Naive thymus-derived CD8-positive, alpha-beta T cell (primary cell): ENCODE measurements at places on chromosomes 12 and 14.

DNA sequence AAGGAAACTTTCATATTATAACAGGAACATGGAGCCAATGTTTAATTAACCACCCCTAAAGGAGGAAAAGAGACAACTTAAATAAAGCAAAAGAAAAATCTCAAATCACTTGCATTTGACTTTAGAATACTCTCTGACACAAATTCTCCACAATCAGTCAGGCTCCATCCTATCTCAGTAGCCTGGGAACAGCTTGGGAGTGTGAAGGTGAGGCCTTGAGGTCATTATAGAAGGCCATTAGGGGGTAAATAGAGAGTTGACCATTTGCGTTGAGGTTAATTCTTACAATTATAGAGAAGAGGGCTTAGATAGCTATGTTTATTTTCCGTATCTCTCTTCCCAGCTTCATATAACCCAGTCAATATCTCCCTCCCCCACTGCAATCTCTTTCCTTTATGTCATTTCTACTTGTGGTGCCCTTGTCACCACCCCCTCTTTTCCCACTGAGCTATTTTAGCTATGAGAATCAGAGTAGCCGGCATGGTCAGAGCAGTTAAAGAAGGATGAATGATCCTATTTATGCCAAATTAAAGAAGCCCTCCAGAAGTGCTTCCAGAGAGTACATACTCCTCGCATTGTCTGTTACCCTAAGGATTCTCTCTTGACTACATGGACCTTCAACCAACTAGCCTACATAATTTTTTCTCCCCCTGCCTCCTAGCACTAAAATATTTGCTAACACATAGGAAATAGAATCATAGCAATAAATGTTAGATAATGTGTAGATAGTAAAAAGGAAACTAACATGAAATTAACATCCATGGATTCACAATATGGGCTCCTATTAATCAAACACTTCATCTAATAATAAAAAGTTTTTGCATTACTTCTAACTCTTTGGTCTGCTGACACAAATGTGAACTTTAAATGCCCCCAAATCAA is 135.2 kb upstream of the KRR1 start:
- no peak overlapping the region for H3K4me3 ChIP-seq
- no peak overlapping the region for H3K27ac ChIP-seq
- H3K4me1 ChIP-seq, result no peaks in the 10 kb centered on the region
- peaks cover 5% of the 10 kb centered on the region for H3K27me3 ChIP-seq

DNA sequence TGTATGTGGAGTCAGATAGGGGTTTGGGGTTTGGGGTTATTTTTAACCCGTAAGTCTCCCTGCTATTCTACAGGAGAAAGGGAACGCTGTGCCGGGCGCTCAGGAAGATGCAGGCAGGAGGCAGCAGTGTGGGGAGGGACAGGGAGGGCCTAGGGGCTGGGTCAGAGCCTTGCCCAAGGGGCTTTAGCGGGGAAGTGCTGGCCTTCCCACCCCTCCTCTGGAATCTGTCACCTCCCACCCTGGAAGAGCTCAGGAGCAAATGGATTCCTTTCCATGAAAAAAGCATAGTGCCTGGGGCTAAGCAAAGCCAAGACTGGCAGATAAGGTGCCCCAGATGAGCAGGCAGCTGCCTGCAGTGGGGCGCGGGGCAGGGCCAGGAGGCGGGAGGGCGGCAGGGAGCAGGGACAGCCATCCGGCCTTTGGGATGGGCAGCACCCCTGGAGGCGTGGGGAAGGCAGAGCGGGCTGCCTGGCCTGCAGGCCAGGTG is 7.3 kb upstream of the INF2 start:
- H3K4me3 ChIP-seq, result no peak overlapping the region
- H3K27me3 ChIP-seq, result no peaks in the 10 kb centered on the region
- no peak for DNase-seq
- no peak overlapping the region for H3K27ac ChIP-seq

GRCh38 chr14:87526731-87527130 is 466.3 kb downstream of the GALC start:
- no peaks in the 10 kb centered on the region for H3K36me3 ChIP-seq
- no peak overlapping the region for H3K4me3 ChIP-seq
- peaks cover 7% of the 10 kb centered on the region for H3K27me3 ChIP-seq
- H3K27ac ChIP-seq, result no peak overlapping the region
- no peak for DNase-seq
- H3K4me1 ChIP-seq, result no peaks in the 10 kb centered on the region

DNA sequence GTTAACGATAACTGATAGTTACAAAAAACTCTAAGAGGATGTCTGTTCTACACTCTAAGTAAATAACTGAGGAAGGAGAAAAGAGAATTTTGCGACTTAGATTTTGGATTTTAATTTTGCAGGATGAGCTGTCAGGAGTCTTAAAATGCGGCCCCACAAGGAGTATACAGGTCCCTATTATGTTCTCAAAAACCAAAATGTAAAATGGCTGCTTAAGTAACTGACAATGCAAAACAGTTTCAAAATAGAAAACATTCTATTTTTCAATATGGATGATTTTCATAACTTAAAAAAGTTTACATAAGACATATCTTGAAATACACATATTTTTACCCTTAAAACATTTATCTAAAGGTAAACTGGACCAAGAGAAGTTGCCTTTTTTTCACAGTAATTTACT is 2.6 kb downstream of the CD69 start:
- peak overlapping the region; percentile 98 for H3K4me3 ChIP-seq
- H3K4me1 ChIP-seq, result peaks cover 49% of the 10 kb centered on the region
- peaks cover 21% of the 10 kb centered on the region for H3K36me3 ChIP-seq
- no peaks in the 10 kb centered on the region for H3K27me3 ChIP-seq

- H3K4me1 ChIP-seq, result peaks cover 12% of the 10 kb centered on the region
- no peak overlapping the region for H3K27ac ChIP-seq
- H3K4me3 ChIP-seq, result no peak overlapping the region
- no peaks in the 10 kb centered on the region for H3K27me3 ChIP-seq
- H3K36me3 ChIP-seq, result peaks cover 2% of the 10 kb centered on the region
These were observed 14.1 kb downstream of the AKT1 start for GRCh38 chr14:104781271-104782077.

- DNase-seq, result no peak
- peak overlapping the region; percentile 57 for H3K4me3 ChIP-seq
- H3K27ac ChIP-seq, result peak overlapping the region; percentile 89
- peaks cover 38% of the 10 kb centered on the region for H3K4me1 ChIP-seq
- peaks cover 21% of the 10 kb centered on the region for H3K36me3 ChIP-seq
These were observed 29.8 kb downstream of the NCOR2 start for GRCh38 chr12:124537525-124538193.

GRCh38 chr12:52942901-52943181 is 6.1 kb upstream of the KRT18 start:
- DNase-seq, result no peak
- H3K4me1 ChIP-seq, result no peaks in the 10 kb centered on the region
- H3K27ac ChIP-seq, result no peak overlapping the region

DNA sequence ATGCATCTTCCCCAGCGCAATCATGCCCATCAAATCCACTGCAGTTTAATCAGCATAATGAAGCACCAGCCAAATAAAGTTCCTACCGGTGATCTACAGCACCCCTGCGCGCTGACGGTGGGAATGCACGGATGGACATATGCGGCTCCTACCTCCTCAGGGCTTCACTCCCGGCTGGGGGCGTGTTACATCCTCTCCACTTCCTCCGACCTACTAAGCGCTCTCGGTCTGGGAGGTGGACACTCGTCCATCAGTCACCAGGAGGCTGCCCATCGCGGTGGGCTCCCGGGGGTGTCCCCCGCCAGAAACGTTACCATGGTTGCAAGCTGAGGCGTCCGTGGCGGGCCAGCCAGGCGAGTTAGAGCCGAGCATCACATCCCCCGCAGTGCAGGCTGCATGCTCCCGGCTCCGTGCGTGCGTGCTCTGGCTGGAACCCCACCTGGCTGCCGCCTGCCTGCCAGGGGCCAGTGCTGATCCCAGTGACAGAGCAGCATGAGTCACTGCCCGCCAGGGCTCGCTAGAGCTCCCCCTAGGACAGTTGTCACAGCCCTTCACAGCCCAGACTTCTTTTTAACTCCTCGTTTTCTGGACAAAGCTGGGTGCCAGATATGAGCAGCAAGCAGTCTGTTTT is 73.0 kb downstream of the CIT start:
- no peak overlapping the region for H3K27ac ChIP-seq
- H3K4me3 ChIP-seq, result no peak overlapping the region
- no peaks in the 10 kb centered on the region for H3K4me1 ChIP-seq
- DNase-seq, result no peak

DNA sequence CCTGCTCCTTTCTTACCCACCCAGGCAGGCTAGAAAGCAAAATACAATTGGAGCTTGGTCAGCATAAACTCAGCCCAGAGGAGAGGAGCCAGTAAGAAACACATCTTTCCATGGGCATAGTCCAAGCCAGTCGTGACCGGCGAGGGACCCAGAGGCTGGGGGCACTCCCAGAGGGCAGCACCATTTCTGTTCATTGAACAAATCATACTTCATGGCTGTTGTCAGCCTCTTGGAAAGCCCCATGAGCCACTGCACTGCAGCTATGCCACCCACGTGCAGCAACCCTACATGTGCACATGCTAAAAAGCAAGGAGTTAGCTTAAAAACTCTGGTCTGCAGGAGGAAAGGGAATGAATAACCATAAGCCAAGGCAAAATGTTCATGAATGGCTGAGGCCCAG is 90.0 kb upstream of the CDKN3 start:
- DNase-seq, result no peak
- no peak overlapping the region for H3K27ac ChIP-seq
- no peaks in the 10 kb centered on the region for H3K4me1 ChIP-seq
- H3K27me3 ChIP-seq, result peaks cover 3% of the 10 kb centered on the region

- H3K4me3 ChIP-seq, result no peak overlapping the region
- no peaks in the 10 kb centered on the region for H3K4me1 ChIP-seq
- H3K36me3 ChIP-seq, result no peaks in the 10 kb centered on the region
- no peaks in the 10 kb centered on the region for H3K27me3 ChIP-seq
These were observed 732.4 kb downstream of the AACS start for GRCh38 chr12:125797421-125798175.

DNA sequence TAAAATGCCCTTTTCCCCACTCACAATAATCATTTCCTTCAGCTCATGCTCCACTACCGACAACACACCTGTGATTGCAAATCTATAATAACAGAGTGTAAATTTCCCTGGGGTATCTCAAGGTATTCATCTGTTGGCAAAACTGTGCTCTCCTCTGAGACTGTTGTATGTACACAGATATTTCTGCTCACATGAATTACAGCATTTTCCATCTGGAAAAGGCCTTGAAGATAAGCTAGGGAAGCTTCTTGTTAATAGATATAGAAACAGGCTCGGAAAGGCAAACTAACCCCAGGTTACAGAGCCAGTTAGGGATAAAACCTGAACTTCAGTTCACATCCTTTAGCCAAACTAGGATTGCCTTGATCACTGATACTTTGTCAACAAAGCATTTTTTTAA is 210.4 kb upstream of the KRR1 start:
- H3K27me3 ChIP-seq, result no peaks in the 10 kb centered on the region
- H3K4me1 ChIP-seq, result peaks cover 18% of the 10 kb centered on the region
- DNase-seq, result no peak

- no peak overlapping the region for H3K4me3 ChIP-seq
- H3K27me3 ChIP-seq, result no peaks in the 10 kb centered on the region
- peaks cover 7% of the 10 kb centered on the region for H3K4me1 ChIP-seq
- H3K27ac ChIP-seq, result no peak overlapping the region
These were observed 71.9 kb upstream of the POC1B start for GRCh38 chr12:89597770-89598169.

- H3K4me3 ChIP-seq, result no peak overlapping the region
- peaks cover 1% of the 10 kb centered on the region for H3K27me3 ChIP-seq
- H3K4me1 ChIP-seq, result peaks cover 4% of the 10 kb centered on the region
These were observed 55.9 kb downstream of the FERMT2 start for GRCh38 chr14:52895000-52895399.

DNA sequence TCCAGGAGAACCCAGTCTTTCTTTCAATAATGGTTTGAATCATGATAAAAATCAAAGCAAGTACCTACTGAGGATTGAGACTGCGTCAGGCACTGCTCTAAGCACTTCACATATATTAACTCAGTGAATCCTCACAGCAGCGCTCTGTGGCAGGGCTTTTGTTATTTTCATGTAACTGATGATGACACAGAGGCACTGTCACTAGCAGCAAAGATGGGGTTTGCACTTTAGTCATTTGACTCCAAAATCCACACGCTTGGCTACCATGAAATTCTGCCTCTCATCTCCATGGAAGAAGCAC is 98.8 kb upstream of the GSC start:
- peaks cover 56% of the 10 kb centered on the region for H3K27me3 ChIP-seq
- H3K27ac ChIP-seq, result no peak overlapping the region
- no peaks in the 10 kb centered on the region for H3K36me3 ChIP-seq
- DNase-seq, result no peak
- no peaks in the 10 kb centered on the region for H3K4me1 ChIP-seq
- no peak overlapping the region for H3K4me3 ChIP-seq

GRCh38 chr12:51932218-51933076 is 19.1 kb upstream of the ACVR1B start:
- no peak overlapping the region for H3K27ac ChIP-seq
- no peaks in the 10 kb centered on the region for H3K4me1 ChIP-seq
- no peaks in the 10 kb centered on the region for H3K27me3 ChIP-seq
- H3K4me3 ChIP-seq, result no peak overlapping the region
- H3K36me3 ChIP-seq, result no peaks in the 10 kb centered on the region

GRCh38 chr14:34668111-34668510 is 38.2 kb upstream of the SNX6 start:
- no peak overlapping the region for H3K27ac ChIP-seq
- no peak for DNase-seq
- H3K27me3 ChIP-seq, result no peaks in the 10 kb centered on the region
- H3K4me3 ChIP-seq, result no peak overlapping the region

DNA sequence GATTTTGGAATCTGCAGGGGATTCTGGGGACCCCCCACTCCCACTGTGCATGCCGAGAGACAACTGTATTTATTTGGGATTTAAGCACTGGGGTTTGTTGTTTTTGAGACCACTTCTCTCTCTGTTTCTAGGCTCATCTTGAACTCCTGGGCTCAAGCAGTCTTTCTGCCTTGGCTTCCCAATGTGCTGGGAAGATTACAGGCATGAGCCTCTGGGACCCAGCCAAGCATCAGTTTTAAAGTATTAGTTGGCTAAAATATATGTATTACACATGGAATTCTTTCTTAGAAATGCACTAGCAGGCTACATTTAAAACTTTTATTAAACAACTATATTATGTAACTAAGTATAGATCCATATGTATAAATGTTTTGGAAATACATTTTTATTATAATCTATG is 78.3 kb downstream of the AEBP2 start:
- H3K27me3 ChIP-seq, result no peaks in the 10 kb centered on the region
- no peaks in the 10 kb centered on the region for H3K36me3 ChIP-seq
- H3K27ac ChIP-seq, result peak overlapping the region; percentile 12
- no peak overlapping the region for H3K4me3 ChIP-seq

- H3K4me1 ChIP-seq, result no peaks in the 10 kb centered on the region
- no peak overlapping the region for H3K4me3 ChIP-seq
- H3K27ac ChIP-seq, result no peak overlapping the region
These were observed 167.0 kb downstream of the EFCAB11 start for GRCh38 chr14:89787525-89787924.
